Left colon (tissue), 2 donors: ENCODE measurements at places on chromosomes 3 and 15. TPM values are rescaled to one million over a fixed set of nuclear protein-coding genes. Genes with fewer than 3 reads are reported as not detected.

SCAANT1 gene
- not detected for total RNA-seq

CPB1 gene
- total RNA-seq, result 3.1 TPM

CACNA2D2 gene
- 3.2 TPM for total RNA-seq

GPX1 gene
- total RNA-seq, result 146 TPM

SLC51B gene
- total RNA-seq, result 127 TPM

TUSC7 gene
- not detected for total RNA-seq

LARP6 gene
- total RNA-seq, result 3.9 TPM

GLDN gene
- 21.5 TPM for total RNA-seq

ELL3 gene
- total RNA-seq, result 34.6 TPM

MSL2 gene
- total RNA-seq, result 22.6 TPM

ST8SIA2 gene
- total RNA-seq, result 0.73 TPM

GPR171 gene
- 1.7 TPM for total RNA-seq

RASGRP1 gene
- total RNA-seq, result 0.84 TPM
